ENCODE measurements at places on chromosomes 3 and 15.

DNA sequence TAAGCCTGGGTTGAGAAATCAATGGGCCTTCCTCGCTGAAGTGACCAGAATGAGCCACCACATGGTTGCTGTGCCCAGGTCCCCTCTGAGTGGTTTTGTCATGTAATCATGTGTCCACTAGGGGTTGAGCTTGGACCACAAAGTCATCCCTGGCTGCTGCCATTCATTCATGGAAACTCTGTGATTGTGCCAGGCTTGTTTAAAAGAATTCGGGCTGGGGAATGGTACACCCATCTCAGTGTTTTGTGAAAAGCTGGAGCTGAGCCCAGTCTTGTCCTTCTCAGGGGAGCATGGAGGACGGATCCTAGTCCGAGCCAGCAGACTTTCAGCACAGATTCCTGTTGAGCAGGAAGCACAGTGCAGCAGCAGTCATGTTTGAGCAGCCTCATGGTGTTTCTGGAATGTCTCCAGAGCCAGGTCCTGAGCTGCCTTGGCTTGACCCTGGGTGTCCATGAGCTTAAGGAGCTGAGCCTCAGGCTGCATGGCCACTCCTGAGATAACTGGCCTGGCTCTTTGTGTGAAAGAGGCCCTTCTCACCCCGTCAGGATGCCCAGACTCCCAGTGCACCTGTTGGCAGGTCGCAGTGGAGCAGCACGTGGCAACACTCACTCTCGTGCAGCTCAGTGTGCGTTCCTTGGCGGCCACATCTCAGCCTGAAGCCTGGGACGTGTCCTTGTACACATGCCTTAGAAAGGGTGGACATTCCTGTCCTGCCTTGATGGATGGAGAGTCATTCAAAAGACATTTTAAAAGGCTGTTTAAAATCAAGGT is 260.3 kb upstream of the TPM1 start:
- DNase-seq, result no peak

GRCh38 chr3:153431076-153431475 is 269.1 kb downstream of the RAP2B start:
- no peak for DNase-seq

DNA sequence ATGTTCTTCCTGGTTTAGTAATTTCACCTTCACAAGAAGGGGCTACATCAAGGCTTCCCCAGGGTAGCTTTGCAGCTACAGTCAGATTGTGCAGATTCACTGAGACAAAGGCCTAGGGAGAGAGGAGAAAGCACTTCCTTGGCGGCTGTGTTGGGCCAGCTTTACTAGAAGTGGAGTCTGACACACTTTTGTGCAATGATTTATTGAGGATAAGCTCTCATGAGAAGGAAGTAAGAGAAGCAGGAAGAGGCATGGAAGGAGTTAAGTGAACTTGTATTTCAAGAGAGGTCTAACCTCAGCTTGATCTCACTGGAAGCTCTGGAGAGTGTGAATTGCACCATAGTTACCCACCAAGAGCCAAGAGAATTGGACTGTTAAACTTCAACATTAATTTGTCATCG is 78.9 kb downstream of the TGFBR2 start:
- no peak for DNase-seq

- DNase-seq, result no peak
Measured at GRCh38 chr3:7264196-7264526, 403.2 kb downstream of the GRM7 start.

DNA sequence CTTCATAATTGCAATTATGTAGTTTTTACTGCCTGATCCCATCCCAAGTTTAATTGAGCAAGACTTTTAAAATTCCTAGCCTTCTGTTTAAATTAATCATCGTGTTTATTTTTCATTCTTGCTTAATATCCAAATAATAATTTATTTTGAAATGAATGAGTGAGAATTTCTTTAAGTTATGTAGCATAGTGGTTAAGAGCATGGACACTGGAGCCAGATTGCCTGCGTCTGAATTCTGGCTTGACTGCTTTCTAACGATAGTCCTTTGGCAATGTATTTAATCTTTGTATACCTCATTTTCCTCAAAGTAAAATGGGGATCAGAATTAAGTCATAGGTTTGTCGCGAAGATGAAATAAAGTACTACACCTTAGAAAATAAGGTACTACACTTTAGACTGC is 71.4 kb downstream of the LRRC49 start:
- DNase-seq, result no peak

- DNase-seq, result no peak
Measured at GRCh38 chr3:165211721-165212120, 15.5 kb upstream of the SLITRK3 start.

DNA sequence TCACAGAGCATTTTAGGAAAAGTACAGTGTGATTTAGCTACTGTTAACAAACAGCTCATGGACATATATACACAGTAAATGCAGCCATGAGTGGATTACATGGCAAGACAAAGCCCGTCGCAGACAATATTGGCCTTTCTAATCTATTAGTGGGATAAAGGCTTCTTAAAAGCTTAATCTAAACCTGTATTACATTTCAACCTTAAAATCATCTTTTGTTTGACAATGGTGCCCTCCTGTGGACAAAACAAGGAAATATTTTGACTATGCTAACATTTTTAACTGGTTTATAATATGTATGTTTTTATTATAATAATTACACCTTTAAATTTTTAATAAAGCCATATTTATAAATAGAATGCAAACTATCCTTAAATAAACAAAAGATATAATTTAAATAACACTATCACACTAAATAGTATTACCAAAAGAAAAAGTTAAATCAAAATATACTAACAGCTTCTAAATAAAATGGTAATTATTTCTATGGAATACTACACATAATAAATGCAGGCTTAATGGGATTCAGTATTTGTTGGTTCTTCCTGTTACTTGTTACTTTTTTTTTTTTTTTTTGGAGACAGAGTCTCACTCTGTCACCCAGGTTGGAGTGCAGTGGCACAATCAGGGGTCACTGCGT is 38.6 kb downstream of the TAFA4 start:
- DNase-seq, result no peak

DNA sequence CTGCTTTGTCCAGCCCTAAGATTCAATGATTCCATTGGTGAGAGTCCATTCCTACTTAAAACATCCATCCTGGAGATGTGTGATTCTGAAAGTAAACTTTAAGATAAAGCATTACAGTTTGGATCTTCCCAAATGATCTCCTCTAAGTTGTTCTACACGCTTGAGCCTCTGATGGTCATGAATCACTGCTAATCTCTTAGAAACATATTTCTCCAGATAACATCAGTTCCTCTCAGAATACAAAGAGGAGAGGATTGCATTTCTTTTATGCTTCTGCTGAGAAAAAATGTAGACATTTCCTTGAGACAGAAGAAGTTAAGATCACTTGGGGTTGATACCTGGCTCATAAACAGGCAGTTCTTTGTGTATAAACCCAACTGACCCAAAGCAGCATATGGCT is 281.2 kb upstream of the DPH6 start:
- no peak for DNase-seq

- DNase-seq, result no peak
Measured at GRCh38 chr3:181952929-181953328, 241.2 kb downstream of the SOX2 start.

DNA sequence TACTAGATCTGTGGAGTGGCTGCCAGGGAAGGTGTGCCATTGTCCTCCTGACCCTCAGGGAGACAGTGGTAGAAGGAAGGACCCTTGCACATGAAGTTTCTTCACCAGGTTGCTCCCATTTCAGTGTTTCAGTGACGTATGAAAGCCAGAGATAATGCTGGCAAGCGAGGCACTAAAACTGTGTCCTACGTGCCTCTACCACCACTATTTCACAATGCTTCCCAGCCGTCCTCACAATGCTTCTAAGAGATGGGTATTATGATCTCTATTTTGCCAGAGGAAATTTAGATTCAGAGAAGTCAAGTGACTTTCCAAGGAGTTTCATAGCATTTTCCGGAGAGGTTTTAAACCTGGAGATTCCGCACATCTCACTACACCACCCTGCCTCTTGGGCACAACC is 28.0 kb upstream of the RNF7 start:
- DNase-seq, result no peak

GRCh38 chr3:160027541-160028195 is 39.0 kb downstream of the IL12A start:
- peak; percentile 38 for DNase-seq

GRCh38 chr15:58233341-58233740 is 95.2 kb downstream of the AQP9 start:
- no peak for DNase-seq

- no peak for DNase-seq
Measured at GRCh38 chr3:105347625-105348302, 18.9 kb upstream of the ALCAM start.

DNA sequence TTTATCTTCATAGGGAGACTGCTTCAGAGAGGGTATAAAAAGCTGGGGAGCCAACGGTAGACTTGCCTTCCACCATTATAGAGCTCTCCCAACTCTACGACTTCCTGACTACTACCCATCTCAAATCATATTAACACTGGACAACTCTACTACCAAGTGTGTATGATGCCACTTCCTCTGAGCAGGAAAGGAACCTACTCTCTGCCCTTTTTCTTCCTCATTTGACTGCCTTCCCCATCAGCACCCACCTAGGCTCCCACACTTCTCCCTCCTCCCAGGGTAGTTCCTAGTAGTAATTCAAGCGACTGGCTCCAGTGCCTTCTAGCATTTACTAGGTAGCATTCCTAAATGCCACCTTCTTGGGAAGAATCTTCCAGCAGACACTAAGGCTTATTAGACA is 24.5 kb upstream of the TBL1XR1 start:
- no peak for DNase-seq

DNA sequence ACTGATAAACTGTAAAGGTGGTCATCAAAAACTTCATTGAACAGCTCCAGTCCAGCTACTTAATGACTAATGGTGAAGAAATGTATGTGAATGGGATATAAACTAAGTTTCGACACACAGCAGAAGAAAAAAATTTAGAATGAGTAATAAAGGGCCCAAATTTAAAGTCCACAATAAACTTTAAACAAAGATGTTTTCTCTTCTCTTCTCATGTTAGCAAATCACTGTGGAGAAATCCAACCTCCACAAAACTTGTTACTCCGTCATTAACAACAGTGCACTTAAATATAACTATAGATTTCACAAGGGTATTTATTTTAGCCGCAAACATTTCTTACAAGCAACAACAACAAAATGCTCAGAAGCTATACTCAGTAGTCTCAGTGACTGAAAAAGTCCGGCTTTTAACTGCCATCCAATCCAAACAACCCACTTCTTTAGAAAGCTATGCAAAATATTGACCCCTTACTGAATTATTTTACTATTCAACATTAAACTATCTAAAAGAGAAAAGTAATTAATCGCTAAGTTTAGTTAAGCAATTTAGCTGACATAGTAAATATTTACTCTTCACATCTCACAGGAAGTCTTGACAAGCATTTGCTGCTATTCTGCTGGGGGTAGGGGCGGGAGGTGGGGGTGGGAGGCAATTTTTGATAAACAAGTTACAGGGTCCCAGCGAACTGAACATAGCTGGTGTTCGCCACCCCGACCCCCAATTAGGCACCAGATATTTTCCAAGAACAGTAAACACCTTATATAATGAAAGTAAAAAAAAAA is 2.4 kb downstream of the IGF2BP2 start:
- no peak for DNase-seq

DNA sequence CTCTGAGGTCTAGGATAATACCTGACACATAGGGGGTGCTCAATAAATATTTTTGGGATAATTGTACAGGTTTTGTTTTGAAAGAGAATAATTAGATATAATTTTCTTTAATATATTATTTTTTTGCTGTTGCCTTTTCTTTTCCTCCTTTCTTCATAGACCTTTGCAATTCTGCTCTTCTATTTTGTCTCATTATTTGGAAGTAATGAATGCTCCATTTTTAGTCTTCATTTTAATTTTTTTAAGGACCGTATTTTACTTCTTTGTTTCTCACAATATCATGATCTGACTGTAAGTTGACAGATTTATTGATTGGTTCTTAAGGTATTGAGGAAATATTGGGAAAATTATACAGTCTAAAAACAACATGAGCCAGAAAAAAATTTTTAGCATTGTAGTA is 150.5 kb upstream of the TMC3 start:
- DNase-seq, result no peak

DNA sequence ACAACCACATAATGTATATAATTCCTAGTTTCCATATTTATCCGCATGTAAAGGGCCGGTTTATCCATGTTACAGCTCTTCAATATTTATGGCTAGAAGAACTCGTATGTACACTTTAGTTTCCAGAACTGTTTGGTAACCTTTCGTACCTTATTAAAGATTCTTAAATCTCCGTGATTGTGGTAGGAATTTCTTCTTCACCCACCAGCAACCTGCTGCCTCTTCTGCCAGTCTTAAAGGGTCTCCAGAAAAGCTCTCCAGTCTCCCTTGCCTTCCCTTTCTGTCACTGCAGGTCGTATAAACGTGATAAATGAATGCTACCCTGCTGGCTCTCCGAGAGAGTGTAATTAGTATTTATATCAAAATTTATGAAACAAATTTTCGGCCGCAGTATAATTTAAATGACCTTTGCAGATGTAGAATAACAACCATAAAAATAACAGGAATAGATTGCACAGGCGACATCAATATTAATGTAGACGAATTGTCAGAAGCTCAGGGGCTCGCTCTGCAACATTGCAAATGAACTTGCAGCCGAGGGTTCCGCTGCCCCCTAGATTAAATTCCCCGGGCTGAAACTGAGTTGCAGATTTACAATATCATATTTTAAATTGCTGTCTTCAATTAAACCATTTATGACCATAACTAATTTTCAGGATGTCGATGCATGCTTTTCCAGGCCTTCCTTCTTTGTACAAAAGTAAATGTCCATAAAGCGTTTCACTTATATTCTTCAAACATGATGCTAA is 5.4 kb downstream of the ZIC1 start:
- DNase-seq, result no peak

DNA sequence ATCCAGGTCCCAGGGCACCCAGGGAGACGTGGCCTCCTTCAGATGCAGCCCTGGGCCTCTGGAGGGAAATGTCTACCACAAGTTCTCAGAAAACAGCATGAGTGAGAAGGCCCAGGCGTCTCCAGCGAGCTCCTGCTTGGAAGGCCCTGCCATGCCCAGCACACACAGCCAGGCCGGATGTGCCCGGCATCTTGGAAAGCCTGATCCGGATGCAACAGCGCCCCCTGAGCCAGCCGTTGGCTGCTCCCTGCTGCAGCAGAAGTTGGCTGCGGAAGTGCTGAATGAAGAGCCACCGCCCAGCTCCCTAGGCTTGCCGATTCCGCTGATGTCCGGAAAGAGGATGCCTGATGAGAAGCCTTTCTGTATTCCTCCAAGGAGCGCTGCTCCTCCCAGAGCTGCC is 856 bp downstream of the NPAP1 start:
- no peak for DNase-seq

DNA sequence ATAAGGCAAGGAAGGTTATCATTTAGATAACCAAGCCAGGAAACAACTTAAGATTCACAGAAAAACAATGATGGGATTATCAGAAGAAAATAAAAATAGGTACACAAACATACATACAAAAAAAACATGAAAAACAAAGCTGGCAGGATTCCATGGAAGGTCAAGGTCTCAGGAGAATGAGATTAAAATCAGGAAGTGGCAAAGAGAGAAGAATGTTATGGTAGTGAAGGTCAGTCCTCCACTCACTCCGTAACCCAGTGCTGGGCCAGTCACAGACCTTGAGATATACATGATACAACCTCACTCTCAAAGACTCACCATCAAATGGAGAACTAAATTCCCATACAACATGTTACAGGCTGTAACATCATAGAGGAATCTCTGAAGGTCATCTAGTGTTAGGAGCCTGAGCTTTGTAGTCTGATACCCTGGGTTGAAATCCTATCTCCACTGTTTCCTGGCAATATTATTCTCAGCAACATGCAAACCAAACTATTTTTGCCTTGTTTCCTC is 93.9 kb downstream of the CTNNB1 start:
- no peak for DNase-seq

- no peak for DNase-seq
Measured at GRCh38 chr15:96882121-96882772, 551.7 kb downstream of the NR2F2 start.
